CD4-positive, alpha-beta T cell treated with Interleukin-15 for 4 hours (primary cell): ENCODE measurements at places on chromosomes 7 and 10.

GRCh38 chr10:2306081-2306480 is 568.8 kb upstream of the ADARB2 start:
- no peak for DNase-seq

- no peak for DNase-seq
Measured at GRCh38 chr7:17030559-17030958, 148.8 kb upstream of the AGR3 start.

DNA sequence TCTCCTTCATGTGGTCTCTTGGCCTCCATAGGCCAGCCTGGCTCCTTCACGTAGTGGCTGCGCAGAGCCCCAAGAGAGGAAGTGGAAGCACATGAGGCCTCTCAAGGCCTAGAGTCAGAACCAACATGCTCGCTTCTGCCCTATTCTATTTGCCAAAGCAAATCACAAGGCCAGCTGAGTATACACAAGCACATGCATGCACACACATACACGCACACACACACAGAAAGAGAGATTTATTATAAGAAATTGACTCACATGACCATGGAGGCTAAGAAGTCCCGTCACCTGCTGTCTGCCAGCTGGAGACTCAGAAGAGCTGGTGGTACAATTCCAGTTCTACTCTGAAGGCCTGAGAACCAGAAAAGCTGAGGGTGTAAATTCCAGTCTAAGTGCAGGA is 64.3 kb upstream of the NRP1 start:
- no peak for DNase-seq

GRCh38 chr7:16684935-16685334 is 39.0 kb downstream of the BZW2 start:
- no peak for DNase-seq

DNA sequence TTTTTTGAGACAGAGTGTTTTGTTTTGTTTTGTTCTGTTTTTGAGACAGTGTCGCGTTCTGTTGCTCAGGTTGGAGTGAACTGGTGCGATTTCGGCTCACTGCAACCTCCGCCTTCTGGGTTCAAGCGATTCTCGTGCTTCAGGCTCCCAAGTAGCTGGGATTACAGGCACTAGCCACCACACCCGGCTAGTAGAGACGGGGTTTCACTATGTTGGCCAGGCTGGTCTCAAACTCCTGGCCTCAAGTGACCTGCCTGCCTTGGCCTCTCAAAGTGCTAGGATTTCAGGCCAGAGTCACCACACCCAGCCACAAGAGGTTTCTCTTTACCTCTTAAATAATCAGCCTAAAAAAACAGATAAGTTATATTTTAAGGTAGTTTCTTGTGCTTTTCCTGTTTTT is 8.7 kb upstream of the ARHGAP12 start:
- no peak for DNase-seq

GRCh38 chr7:29053105-29053872 is 93.0 kb downstream of the CPVL start:
- DNase-seq: no peak

- peak; percentile 38 for DNase-seq
Measured at GRCh38 chr10:62049624-62050345, 148.3 kb downstream of the ARID5B start.

GRCh38 chr7:154584352-154585252 is 418.3 kb downstream of the PAXIP1 start:
- DNase-seq: no peak

DNA sequence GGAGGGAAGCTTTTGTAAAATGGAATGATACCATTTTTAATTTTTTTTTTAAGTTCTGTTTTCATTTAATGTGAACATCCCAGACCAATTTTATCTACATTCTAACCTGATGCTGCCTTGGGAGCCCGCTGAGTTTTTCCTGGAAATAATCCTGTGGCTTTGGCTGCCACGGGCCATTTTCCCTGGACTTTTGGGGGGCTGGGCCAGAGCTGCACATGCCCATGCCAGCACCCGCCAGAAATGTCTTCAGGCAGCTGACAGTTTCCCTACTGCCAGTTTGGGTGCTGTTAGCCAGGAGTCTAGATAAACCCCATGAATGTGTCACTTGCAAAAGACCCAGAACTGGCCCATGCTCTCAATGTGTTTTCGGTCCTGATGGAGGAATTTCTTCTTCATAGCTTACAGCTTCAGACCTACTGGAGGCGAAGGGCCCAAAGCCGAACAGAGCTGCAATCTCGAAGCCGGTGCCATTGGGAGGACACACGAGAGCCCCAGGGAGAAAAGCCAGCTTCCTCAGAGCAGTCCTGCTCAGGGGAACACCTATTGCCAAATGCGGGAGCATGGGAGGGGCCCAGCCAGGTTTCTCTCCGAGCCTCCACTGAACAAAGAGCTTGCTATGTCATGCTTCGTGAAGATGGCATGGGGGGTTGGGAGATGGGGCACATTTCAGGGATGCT is 444.2 kb upstream of the MKI67 start:
- no peak for DNase-seq

GRCh38 chr10:122699796-122700455 is at the start of gene C10orf120:
Gene C10orf120, minus strand, starts transcription at chr10:122699846. Its CDS starts 56 bp downstream, at chr10:122699790.
- no peak for DNase-seq

- no peak for DNase-seq
Measured at GRCh38 chr10:29119374-29119773, 169.5 kb upstream of the LYZL1 start.

DNA sequence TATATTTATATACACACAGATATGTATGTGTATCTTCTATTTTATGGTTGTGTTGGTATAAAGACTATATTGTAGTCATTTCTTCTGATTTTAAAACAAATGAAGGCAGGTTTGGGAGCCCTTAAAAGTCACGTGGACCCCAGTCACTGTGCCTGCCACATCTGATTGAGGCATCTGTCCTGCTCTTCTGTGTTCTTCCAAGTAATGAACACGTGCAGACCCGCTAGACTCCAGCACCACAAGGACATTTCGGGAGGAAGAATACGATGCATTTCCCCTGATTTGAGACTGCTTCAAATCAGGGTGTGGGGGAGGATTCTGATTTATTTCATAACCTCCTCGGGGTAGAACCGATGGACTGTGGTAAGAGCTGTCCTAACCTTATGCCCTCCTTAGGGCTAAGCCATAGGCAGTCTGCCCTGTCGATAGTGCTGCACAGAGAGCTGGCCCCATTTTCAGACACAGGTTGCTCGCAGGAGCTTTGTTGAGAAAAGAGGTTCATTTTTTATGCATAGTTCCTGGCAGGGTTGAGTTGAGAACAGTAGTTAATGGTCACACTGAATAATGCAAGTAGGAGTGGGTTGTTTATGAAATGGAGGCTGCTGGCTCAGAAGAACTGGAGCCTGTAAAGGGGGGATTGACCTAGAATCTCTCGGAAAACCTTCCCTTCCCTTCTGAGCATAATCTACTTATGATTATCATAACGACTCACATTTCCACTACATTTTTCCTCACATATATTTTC is 55.0 kb upstream of the C10orf120 start:
- no peak for DNase-seq

DNA sequence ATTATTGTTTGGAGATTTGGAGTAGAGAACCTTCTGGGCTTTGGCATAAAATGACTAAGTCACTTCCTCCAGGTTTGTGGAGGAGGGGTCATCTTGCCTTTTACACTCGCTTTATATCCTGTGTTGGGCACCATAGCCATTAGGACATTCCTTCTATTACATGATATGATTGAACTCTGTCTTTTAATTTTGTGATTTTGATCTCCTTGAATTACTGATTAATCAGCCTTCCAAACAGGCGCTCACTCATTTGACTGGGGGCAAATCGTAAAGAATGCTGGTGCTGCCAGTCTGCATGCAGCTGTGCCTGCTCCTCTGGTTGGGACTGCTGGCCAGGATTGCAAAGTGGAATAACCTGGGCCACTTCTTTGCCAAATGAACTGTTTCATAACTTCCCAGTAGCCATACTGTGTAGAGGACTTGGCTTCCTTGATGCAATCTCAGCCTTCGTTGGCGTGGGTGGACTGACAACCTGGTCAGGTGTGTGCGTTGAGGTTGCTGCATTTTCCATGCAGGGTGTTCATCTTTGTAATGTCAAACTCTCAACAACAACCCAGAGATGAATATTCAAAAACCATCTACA is 65.9 kb upstream of the RAB11FIP2 start:
- DNase-seq: no peak

DNA sequence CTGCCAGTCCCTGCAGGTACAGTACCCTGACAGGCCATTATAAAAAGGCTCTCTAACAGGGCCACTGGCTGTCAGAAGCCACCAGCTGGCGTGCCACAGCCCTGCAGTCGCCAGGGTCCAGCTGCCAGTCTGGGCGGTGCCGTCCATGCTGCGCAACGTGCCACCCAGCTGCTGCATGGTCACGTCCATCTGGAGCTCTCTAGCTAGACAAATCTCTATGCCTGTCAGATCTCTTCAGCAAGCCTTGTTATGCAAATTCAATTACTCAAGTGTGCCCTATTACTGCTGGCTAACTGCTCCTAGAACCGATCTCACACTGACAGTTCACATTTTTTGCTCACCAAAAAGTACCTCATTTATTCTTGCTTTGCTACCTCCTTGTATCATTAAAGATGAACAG is 75.9 kb downstream of the HIBADH start:
- no peak for DNase-seq

DNA sequence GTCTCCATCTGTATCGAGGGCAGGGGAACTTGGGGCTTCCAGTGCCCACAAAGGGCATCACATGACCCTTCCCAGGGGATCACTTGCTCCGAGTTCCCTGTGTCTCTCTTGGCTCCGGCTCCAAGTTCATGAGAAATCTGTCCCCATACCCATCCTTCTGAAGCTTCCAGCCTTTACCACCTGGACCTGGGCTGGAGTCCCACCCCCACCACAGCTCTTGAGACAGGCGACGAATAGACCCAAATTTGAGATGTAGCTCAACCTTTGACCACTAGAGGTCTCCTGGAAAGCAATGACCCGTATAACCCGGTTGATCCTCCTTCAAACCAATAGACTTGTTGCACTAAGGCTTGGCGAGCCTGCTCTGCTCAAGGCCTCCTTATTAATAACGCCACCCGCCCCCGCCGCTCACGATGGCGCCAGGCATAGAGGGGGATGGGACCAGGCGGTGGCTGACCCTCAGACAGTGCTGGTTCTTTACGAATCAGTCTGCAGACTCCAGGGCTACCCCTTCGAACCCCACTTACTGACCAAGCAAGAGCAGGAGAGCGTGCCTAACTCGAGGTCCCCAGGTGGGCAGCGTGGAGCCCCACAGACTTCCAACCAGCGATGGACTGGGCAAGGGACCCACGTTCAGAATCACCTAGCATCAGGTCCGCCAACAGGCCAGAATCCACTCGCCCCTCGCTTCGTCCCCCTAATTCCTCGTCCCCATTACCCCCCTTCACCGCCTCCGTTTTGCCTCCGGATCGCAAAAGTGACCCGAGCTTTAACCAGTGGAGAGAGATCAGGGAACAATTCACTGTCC is 4.4 kb upstream of the ARID5B start:
- peak; percentile 84 for DNase-seq

DNA sequence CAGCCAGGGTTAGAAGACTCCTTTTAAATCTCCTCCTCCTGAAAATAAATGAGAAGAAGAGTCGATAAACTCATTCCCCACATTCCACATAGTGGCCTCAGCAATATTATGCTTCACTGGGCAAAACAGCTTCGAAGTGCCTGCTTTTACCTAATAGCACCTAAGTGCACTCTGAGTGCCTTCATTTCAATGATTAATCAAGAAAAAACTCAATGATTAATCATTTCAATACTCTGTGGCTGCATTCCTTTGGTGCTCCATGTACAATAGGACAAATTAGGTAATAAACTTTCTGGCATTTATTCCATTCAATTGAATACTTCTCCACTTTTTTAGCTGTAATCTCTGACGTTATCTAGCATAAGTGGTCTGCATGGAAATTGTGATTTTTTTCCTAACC is 174.6 kb downstream of the CCDC71L start:
- DNase-seq: no peak

DNA sequence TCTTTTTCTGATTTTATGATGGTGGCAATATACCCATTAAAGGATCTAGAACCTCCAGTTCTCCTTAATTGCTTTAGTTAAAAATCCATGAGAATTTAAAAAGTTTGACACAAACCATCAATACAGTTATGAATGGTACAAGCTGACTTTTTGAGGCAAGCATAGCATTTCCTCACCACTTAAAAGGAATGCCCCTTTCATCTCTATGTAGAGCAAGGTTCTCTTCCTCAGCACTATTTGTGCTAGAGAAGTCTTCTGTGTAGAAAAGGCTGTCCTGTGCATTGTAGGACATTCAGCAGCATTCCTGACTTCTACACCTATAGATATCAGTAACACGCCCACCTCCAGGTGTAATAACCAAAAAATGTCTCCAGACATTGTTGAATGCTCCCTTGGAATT is 67.3 kb downstream of the AHR start:
- DNase-seq: no peak

- DNase-seq: peak; percentile 45
Measured at GRCh38 chr10:103748020-103748419, 107.4 kb downstream of the SH3PXD2A start.

GRCh38 chr10:132469197-132469884 is 68.2 kb upstream of the INPP5A start:
- no peak for DNase-seq

- no peak for DNase-seq
Measured at GRCh38 chr7:64882341-64883112, 20.5 kb upstream of the ZNF273 start.

GRCh38 chr10:48252354-48252650 is 22.2 kb downstream of the FRMPD2 start:
- no peak for DNase-seq

DNA sequence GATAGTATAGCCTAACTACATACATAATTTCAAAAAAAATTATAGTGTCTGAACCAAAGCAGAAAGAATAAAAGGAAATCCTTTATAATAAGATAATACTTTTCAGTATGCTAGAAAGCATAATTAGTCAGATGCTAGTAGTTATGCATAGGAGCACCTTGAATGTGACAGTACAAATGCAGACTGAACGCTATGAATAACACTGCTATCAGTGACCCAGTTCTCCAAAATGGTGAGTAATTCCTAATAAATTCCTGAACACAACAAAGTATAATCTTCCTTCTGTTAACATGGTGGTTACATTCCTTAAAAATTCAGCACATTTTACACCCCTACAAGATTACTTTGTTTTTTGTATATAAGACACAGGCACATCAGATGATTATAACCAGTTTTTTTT is 1.2 kb upstream of the CHPF2 start:
- no peak for DNase-seq

GRCh38 chr7:43764039-43764761 is 5.7 kb downstream of the BLVRA start:
- no peak for DNase-seq
